ENCODE measurements at places on chromosomes 2 and 18. TPM values are rescaled to one million over a fixed set of nuclear protein-coding genes. Genes with fewer than 3 reads are reported as not detected.

The SKOR2 gene
- total RNA-seq = not detected

The ANKRD53 gene
- total RNA-seq = 0.75 TPM

The SERPINB2 gene
- total RNA-seq = 1.9 TPM

- DNase-seq = no peak
These were observed 92.0 kb upstream of the BCL2L11 start for GRCh38 chr2:111028720-111029119.

DNA sequence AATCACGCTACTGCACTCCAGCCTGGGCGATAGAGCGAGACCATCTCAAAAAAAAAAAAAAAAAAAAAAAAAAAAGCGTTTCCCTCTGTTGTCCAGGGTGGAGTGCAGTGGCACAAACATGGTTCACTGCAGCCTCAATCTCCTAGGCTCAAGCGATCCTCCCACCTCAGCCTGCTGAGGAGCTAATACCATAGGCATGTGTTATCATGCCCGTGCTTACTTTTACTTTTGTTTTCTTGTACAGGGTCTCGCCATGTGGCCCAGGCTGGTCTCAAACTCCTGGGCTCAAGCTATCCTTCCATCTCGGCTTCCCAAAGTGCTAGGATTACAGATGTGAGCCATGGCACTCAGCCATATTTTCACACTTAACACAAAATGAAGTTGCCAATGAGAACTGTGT lies 37.5 kb downstream of the PSME4 start:
- DNase-seq = no peak

Data from epithelial cell of proximal tubule (primary cell).